ENCODE measurements at places on chromosomes 6 and 20. TPM values are rescaled to one million over a fixed set of nuclear protein-coding genes. Genes with fewer than 3 reads are reported as not detected.

- no peak for DNase-seq
Observed at GRCh38 chr20:10986586-10986985, 312.8 kb upstream of the JAG1 start.

DNA sequence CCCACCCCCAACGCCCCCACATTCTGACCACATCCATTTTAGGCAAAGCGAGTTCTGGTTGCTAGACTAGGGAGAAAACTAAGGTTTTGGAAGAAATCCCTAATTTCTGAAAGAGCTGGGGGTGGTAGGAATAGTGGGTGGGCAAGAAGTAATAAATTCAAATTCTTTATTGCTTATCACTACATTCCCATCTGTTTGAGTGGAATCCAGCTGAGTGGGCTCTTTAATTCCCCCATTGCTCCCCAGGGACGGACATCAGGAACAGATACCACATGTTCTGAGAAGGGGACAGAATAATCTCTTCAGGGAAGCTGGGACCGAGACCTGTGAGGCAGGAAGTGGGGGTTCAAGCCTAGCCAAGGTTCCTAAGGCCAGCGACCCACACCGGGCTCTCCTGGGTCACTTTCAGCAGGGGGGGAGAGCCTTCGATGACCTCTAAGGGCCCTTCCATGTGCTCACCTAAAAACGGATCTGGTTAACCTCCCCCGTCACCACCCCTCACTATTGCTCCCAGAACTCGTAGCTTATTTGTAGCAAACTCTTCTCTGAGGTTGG, 42.3 kb upstream of the MRPS10 start:
- DNase-seq: no peak

DNA sequence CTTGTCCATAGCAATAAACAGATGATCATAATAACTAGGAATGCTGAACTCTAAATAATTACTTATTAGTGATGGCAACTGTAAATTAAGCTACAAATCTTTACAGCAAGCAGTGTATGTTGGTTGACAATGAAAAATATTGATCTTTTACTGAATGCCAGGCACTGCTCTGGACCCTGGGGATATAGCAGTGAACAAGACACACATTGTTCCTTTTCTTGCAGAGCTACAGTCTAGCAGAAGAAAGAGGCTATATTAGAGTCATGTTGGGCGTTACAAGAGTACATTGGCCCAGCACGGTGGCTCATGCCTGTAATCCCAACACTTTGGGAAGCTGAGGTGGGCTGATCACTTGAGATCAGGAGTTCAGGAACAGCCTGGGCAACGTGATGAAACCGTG, 11.5 kb downstream of the PXT1 start:
- DNase-seq: no peak

Gene KHDC1L
- 0.22 TPM for polyA plus RNA-seq

Gene EDN1
- 1.7 TPM for polyA plus RNA-seq

Gene LINC00237
- polyA plus RNA-seq: not detected

GRCh38 chr6:124517339-124517738, 444.9 kb upstream of the RNF217 start:
- DNase-seq: no peak

Gene KHDC1
- polyA plus RNA-seq: 5.9 TPM

Gene LTB
- polyA plus RNA-seq: not detected

Gene NHSL1
- polyA plus RNA-seq: 10.2 TPM

- no peak for DNase-seq
Observed at GRCh38 chr6:72382602-72383529, 239.0 kb upstream of the KCNQ5 start.

Gene LRRN4
- polyA plus RNA-seq: 0.02 TPM

DNA sequence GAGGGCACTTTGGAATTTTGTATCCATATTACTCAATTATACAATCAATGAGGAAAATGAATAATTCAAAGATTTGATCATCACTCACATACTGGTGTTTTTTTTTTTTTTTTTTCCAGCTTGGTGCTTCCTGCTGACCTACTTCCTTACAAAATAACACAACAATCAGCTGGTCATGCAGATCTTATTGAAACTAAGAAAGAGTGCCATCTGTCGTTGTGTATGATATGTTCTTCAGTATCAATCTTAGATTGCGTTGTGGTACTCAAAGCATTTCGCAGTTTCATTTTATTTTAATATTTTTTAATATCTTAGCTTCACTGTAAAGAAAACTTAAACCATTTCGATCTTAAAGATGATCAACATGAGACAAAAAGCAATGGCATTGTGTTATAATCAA, 155.6 kb downstream of the OGFRL1 start:
- DNase-seq: no peak

Gene SAMD3
- polyA plus RNA-seq: 2.4 TPM

- no peak for DNase-seq
Observed at GRCh38 chr6:142845624-142846458, 99.1 kb downstream of the HIVEP2 start.

DNA sequence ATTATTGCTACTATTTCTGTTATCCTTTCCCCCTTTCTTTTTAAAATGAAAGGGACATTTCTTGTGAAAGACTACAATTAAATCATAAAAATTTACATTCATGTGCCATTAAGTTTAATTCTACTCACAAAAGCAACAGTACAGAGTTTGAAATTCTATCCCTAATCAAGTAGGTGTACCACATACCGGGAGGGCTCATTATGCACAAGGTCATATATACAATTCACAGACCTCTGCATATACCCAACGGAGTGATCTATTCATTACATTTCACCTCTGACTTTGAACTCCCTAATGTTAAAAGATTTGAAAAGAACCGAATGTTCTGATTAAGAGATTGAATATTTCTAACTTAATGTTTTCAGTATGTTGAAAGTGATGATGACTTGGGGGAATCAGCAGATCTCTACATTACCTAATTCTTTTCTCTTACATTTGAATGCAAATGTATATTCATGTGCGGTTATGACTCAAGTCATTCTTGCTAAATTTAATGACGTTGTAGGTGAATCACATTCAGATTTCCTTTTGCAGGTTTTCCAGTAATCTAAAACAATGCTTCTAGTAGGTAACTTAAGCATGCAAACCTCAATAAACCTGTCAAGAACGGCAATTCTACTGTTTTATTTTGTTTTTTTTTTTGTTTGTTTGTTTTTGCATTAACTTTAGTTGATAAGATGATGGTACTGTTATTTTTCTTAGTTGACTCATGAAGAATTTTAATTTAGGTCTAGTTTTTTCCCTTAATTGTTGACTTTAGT, 7.3 kb downstream of the EYA4 start:
- DNase-seq: no peak

- no peak for DNase-seq
Observed at GRCh38 chr6:73050706-73051105, 174.6 kb downstream of the KHDC1L start.

GRCh38 chr20:24441661-24442060, 27.8 kb upstream of the SYNDIG1 start:
- no peak for DNase-seq

Gene OR2B6
- 0.09 TPM for polyA plus RNA-seq

DNA sequence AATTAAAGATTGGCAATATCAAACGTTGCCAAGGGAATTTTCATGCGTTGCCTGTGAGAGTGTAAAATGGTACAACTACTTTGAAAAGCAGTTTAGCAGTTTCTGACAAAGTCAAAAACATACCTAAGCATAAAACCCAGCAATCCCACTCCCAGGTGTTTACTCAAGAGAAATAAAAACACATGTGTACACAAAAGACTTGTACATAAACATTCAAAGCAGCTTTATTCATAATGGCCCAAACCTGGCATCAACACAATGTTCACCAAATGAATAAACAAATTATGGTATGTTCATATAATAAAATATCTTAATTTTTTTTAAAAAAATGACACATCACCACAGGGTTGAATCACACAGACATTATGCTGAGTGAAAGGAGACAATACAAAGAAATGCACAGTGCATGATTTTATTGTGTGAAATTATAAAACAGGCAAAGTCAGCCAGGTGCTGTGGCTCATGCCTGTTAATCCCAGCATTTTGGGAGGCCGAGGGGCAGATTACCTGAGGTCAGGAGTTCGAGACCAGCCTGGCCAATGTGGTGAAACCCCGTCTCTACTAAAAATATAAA, 240.4 kb upstream of the MARCKS start:
- DNase-seq: no peak

DNA sequence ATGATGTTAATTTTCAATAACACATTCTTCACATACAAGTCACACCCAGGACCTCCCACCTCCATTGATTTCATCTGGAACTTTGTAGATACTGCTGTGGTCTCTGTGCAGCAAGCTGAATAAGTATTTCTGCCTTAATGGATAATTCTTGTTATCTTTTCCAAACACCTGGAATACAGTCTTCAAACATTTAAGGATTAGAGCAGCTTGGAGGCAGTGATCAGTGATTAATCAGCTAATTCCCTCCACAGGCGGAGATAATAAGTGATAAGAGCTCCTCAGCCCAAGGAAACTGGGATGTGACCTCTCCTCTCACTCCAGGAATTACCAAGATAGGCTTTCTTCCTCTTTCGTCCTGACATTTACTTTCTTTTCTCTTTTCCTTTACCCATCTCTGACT, 110.7 kb downstream of the FIG4 start:
- no peak for DNase-seq

DNA sequence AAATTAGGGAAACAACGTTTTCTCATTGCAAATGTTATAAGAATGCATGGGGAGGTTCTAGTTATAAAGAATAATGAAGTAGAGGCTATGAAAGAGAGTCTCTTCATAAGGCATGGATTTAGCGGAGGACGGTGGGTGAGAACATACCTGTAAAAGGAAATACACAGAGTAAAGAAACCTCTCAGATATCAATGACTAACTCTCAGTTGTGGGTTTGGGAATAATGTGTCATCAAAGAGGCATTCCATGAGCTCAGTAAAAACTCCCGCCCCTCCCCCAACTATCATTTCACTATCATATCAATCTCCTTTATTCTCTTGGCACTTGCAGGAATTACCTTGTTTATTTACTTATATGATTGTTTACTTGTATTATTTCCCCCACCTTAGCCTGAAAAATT, 695.4 kb downstream of the PTPRT start:
- no peak for DNase-seq

Gene CLIC5
- not detected for polyA plus RNA-seq

GRCh38 chr6:40251637-40252300, 317.5 kb upstream of the MOCS1 start:
- no peak for DNase-seq

DNA sequence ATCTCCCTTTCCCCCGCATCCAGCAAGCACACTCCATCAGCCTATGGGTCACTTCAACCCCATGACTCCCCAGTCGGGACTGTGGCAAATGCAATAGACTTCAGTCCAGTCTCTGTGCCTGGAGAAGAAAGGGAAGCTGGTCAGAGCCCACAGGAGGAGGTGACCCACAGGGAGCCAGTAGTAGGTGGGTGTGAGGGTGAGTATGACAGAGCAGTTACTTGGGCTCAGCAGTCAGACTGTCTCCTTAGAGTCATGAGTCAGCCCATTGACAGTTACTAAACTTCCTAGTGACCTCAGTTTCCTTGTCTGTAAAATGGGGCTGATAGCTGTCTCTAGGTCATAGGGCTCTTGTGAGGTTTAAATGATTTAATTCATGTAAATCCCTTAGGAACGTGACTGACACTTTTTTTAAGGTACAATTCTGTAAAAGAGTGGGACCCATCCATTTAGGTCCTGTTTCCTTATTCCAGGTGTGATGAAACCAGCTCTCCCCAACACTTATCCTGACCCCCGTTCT, 33.9 kb upstream of the HLA-C start:
- DNase-seq: no peak

- no peak for DNase-seq
Observed at GRCh38 chr6:163951326-163951725, 536.8 kb downstream of the QKI start.

Gene GNAS-AS1
- polyA plus RNA-seq: 0.65 TPM

All from AG04450 (cell line).